ENCODE measurements at places on chromosomes 5 and 9. TPM values are rescaled to one million over a fixed set of nuclear protein-coding genes. Genes with fewer than 3 reads are reported as not detected.

GRCh38 chr9:70260606-70261005, 1.8 kb downstream of the SMC5 start:
- no peak for DNase-seq

GRCh38 chr5:74035521-74035937, 409.5 kb downstream of the ARHGEF28 start:
- no peak for DNase-seq

- no peak for DNase-seq
These were observed 19.9 kb downstream of the PRRX2 start for GRCh38 chr9:129685220-129685932.

DNA sequence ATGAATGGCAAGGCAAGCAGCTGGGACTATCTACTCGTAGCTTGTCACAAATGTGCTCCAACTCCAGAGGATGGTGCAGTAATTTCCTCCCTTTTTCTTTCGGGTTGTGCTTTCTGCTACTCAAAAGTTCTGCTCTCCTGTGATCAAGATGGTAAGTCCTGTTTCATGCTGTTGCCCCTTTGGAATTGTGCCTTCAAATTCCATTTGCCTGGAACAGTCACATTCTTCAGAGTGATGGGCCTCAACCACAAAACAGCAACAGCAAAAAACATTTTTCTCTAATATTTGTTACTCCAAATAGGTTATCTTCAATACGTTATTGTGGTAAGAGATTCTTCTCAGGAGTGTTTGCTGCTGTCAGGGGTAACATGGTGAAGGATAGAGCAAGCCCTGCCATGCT, 209.3 kb downstream of the PALM2AKAP2 start:
- DNase-seq: no peak

DNA sequence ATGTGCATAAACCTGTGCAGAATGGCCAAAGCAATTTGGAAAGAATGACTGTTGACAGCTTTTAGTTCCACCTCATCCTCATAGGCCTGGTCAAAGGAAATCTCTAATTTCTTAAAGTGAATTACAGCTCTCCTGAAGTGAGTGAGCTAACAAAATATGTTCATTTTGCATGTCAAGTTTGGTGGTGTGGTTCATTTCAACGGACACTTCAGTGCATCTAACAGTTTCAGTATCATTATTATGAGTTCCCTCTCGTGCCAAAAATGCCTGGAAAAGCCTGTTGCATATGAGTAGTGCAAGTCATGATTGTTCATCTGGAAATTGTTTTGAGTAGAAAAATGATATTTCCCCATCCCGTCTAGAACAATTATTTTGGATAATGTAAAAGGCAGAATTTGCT, 53.2 kb upstream of the HMHB1 start:
- no peak for DNase-seq

- no peak for DNase-seq
These were observed 37.4 kb downstream of the KCNIP1 start for GRCh38 chr5:170541146-170541769.

GRCh38 chr9:133533857-133534256, 647 bp upstream of the ADAMTSL2 start:
- DNase-seq: no peak

GRCh38 chr9:69380301-69380700, 55.3 kb downstream of the ENTREP1 start:
- DNase-seq: no peak

GRCh38 chr9:11558043-11558442, 945.2 kb upstream of the PTPRD start:
- no peak for DNase-seq

- DNase-seq: no peak
These were observed 88.1 kb downstream of the LPAR1 start for GRCh38 chr9:110950041-110950645.

DNA sequence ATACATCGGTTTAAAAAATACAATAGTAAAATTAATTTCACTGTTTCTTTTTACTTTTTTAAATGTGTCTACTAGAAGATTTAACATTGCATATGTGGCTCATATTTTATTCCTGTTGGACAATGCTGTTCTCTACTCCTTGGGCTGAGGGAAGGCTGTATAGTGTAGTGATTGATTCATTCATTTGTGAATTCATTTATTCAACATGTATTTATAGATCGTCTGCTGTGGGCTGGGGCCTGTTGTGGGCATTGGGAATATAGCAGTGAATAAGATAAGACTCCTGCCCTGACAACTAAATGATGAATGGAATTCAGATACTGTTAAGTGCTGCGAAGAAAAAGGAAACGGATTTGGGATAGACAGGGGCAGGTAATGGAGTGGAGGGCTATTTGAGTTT, 55.7 kb downstream of the ZNF618 start:
- no peak for DNase-seq

DNA sequence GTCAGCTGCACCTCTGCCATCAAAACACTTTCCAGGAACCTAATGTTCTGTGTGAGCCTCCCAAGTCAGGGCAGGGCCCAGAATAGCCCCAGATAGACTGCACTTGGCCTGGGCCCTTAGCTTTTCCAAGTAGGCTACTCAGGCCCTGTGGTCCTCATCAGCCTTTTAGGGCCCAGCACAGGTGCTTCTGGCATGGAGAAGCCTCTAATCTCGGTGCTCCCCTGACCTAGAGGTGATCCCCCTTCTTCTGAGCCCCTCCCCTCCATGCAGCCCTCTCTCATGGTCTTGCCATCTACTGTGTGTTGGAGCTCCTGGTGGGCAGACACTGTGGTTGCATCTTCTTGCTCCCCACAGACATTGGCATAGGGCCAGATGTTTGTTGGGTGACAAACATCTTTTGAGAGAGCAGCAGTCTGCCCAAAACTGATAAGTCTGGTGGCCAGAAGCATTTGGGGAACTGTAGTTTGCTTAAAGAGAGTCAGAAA, 28.1 kb downstream of the FRMPD1 start:
- DNase-seq: no peak

DNA sequence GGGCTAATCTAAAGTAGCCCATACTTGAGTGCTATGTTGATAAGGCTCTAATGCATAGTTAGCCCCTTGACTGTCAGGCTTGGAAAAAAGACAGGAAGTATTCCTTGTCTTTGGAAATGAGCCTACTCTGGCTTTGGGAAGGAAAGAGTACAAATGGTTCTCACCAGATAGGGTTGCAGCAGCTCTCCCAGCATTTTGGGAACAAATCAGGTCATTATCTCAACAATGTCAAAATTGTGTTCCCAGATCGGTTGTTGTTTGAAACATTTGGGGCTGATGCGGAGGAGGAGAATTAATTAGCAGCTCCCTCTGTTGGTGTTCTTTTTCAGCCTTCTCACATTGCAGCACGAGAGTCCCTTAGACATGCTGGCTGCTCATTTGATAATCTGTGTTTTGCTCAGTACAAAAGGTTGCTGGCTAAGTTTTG, 294.7 kb upstream of the DMRT1 start:
- no peak for DNase-seq

- peak; percentile 55 for DNase-seq
These were observed 59.5 kb downstream of the MVB12B start for GRCh38 chr9:126386088-126386487.

- DNase-seq: no peak
These were observed 555.3 kb upstream of the PTGER4 start for GRCh38 chr5:40124367-40124766.

DNA sequence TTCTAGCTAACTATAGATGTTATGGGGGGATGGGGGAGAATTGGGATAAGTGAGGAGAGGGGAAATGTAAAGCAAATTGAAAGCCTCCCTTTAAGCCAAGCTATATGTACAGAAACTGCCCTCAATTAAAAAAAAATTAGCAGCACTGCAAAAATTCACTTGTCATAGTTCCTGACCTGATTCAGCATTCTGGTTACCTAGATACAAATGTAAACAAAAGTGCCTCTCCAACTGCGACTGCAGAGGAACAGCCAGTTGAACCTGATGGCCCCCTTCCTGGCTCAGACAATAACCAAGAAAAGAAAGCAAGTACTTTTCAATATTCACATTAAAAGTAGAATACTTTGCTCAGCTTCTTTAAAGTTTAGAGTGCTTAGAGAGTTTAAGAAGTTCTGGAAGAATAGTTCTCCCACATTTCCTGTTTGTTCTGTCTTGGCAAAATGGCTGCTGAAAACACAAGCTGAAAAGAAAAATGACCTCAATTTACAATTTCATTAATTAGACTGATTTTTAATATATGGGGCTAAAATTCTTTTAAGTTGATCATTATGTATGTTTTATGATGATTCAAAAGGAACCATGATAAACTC, 1.5 kb downstream of the FAM81B start:
- no peak for DNase-seq

DNA sequence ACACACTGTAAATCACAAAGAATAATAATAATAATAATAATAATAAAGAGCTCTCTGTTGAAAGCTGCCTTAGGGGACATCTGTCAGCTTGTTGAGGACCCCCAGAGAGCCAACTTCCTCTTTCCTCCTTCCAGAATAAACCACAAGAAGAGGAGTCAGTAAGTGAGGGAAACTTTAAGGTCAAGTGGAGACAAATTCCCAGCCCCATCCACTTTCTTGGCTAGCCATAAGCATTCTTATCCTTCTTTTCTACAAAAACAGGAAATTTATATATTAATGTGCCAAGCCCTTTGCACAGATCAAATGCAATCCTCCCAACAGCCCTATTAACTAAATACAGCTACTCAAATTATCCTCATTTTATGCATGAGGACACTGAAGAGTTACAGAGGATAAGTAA, 9.4 kb upstream of the C5orf58 start:
- no peak for DNase-seq

- peak; percentile 32 for DNase-seq
These were observed 72.9 kb downstream of the ZNF618 start for GRCh38 chr9:113948891-113949570.

ALDOB gene
- 0.85 TPM for total RNA-seq

TIMD4 gene
- total RNA-seq: 0.71 TPM

FAM120A gene
- 79.1 TPM for total RNA-seq

ANKRD33B gene
- total RNA-seq: 1.2 TPM

FAM153A gene
- 1.4 TPM for total RNA-seq

PRELID2 gene
- total RNA-seq: 37.6 TPM

PCDHA5 gene
- total RNA-seq: not detected

GABRA6 gene
- not detected for total RNA-seq

SERF1A gene
- total RNA-seq: 6.2 TPM

PCDHB5 gene
- total RNA-seq: 4.3 TPM

CDC25C gene
- not detected for total RNA-seq

TSPAN17 gene
- total RNA-seq: 15.0 TPM

SPINK13 gene
- total RNA-seq: not detected

PCDH1 gene
- total RNA-seq: 22.1 TPM
